ENCODE measurements at places on chromosomes 2 and 18.

GRCh38 chr2:217360111-217360510, 500.2 kb upstream of the TNP1 start:
- no peak for DNase-seq

DNA sequence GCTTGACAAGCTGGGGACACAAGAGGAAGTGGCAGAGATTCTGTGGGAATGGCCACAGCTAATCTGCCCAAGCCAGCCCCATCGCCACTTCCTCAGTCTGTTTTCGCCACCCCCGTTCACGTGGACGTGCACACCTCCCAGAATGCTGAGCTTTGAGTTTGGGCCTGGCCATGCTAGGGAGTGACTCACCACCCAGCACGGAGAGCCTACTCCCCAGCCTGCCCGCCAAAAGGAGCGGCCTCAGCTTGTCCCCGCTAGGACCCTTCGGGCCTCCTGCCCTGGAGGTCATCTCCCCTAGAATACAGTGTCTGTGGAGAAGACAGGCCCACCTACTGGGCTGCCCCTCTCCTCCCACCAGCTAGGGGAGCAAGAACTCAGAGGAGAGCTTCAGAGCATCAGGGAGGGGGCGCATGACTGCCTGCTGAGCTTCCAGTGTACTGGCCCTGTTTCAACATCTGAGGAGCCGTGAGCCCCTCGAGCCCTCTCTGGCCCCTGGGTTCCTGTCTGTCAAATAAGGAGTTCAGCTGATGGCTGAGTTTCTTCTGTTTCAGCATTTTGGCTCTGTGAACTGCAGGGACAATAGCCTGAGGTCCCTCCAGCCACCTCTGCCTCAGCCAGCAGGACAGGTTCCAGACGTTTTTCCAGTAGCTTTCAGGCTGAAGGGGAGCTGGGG, 5.1 kb downstream of the SLC35F6 start:
- no peak for DNase-seq

DNA sequence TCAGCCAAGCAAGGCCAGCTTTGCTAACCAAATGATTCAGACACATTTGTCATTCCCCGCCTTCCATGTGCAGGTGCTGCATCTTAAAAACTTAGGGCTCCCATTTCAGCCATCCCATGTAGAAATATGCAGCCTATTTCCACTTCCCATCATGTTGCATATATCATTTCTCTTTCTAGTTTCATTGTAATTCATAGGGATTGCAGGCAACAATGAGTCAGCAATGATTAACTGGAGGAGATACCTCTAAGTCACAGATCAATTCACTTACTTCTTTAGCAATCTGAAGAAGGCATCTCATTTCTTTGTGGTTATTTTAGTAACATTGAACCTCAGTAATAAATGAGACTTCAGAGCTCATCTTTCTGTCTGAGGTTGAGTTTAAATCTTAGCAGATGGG, 276.1 kb upstream of the PKDCC start:
- DNase-seq, result no peak

DNA sequence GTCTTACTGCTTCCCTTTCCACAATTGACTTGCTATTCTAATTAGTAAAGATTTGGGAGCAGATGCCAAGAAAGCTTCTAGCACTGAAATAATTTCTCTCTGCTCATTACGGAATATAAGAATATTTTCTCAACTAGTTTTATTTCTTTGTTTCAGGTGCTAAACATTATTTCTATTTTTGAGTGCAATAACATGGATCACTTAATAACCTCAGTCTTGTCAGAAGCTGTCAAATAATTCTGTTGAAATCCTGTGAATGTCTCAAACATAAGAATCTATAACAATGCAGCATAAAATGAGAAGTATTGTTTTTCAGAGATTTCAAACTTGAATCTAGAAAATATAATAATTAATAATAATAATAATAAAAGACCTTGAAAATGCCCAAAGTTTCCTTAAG, 1221.0 kb downstream of the DSC3 start:
- DNase-seq, result no peak

DNA sequence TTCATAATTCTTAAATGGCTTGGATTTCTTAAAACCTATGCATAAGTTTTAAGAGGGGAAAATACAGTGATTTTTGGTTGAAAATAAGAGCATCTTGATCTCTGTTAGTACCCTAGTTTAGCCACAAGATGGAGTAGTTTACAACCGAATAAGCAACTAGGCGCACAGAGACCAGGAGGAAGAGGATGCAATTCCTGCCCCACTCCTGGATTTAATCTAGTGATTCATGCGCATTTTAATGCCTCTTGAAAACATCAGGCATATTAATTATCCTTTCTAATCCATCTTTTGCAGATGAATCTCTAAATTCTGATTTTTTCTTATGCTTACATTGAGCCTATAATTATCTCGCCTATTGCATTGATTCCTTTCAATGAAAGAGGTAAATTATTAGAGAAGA, 76.7 kb downstream of the MRPS9 start:
- no peak for DNase-seq

DNA sequence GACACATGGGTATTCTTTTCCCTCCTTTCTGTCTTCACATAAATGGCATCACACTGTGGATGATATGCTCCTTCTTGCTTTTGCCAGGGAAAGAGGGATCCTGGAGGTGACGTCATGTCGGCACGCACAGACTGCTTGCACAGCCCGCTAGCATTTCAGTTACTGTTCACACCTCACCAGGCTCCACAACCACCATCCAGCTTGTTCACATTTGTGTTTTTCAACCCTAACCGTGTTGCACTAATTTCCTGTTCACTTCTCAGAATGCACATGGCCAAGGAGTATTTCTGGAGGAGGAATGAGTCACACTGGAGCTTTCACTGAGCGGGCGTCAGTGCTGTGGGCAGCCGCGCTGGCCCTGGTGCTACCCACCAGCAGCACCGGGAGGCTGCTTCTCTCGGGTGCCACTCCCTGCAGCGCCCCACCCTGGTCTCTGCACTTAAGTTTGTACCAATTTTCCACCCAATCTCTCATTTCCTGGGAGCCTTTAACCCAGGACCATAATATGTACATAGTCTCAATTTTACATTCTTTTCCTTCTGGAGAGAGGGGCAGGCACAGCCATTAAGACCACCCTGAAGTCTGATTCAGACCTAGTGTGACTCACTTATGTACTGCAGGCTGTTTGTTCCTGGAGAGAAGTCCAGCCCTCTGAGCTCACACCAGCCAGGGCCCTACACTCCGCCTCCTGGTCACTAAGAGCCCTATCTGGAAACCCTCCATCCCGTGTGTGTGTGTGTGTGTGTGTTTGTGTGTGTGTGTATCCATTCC, 65.1 kb downstream of the MBP start:
- no peak for DNase-seq

- no peak for DNase-seq
Observed at GRCh38 chr2:224958873-224959272, 83.4 kb downstream of the DOCK10 start.

DNA sequence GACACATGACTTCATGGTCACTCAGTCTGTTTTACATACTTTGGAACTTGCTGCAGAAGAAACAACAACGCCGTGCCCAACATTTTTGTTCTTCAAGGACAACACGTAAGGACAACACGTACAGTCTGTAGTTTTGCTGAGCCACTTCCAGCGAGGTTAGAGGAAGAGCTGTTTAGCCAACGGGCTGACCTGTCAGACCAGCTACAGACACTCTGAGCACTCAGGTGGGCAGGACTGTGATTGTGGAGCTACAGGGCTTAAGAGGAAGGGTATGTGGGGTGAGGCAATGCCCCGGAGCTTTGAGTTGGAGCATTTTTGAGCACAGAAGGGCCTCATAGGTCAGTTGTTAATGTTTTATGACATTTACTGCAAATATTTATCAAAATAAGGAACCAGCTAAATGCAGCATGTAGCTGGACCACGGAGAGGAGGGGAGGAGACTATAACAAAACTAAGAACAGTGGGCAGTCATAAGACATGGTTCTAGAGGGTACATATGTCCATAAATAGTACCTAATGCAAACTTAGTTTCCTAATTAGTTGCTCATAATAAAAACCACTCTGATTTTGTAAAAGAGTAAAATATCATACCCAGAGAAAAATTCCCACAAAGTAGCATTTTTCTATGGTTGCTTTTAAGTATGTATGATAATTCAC, 26.3 kb upstream of the NPC1 start:
- DNase-seq, result no peak

DNA sequence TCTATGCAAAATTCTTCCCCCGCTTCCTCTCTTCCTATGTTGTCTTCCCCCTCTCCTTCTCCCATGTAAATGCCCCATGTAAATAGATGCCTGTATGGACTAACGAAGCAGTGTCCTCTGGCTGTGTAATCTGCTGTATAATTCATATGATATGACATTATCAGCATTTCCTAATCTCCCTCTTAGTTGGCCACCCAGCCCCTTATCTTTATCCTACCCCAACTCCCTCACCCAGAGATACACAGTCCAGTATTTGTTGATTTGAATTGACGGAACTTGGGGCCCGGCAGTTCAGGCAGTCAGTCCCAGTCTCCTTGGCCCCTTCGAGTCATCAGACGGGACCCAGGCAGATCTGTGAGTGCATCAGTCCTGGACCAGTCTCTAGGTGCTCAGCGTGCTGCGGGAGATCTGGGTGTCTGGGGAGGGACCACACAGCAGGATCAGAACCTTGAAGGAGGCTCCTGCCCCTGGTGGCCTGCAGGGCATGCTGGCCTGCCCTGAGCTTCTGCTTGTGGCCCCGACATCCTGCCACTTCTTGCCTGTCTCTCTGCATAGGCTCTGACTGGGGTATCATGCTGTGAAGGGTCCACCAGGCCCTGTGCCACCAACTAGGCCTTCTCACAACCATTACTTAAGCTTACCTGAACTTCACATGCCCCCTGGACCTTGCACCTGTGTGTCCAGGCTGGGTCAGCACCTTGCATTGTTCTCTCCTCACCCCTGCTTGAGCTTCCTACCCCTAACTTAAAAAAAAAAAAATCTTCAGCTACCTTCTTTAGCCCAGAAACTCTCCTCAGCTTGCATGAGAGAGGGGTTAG, 88.1 kb upstream of the ATL2 start:
- DNase-seq, result no peak

DNA sequence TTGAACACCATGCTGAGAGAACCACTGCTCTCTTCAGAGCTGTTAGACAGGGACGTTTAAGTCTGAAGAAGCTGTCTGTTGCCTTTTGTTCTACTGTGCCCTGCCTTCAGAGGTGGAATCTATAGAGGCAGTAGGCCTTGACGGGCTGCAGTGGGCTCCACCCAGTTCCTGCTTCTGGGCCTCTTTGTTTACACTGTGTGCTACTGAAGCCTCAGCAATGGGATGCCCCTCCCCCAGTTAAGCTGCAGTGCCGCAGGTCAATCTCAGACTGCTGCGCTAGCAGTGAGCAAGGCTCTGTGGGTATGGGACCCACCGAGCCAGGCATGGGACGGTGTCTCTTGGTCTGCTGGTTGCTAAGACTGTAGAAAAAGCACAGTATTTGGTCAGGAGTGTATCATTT, 162.3 kb upstream of the NXPH2 start:
- no peak for DNase-seq

GRCh38 chr2:139730197-139730596, 950.0 kb upstream of the NXPH2 start:
- DNase-seq, result no peak

DNA sequence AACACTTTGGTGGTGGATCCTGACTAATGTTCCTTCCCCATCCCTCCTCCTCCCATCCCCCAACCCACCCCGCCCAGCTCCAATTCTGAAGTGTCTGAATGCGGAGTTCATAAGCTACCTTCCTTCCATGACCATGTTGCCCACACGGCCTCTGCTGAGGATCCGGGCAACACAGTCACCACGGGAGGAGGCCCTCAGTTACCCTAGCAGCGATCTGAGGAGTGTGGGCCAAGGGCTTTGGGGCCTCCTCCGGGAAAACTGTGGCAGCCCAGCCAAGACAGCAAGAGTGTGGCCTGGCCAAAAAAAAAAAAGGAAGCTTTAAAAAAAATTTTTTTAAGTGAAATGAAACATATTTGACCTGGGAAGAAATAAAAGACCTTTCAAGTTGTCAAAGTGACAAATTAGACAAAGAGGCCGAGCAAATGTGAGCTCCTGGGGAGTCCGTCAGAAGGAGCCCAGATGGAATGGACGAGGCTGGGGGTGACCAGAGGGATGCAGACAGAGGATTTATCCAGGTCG, 169.0 kb upstream of the PKDCC start:
- DNase-seq, result no peak

GRCh38 chr2:209900638-209901037, 101.8 kb upstream of the RPE start:
- DNase-seq, result no peak

DNA sequence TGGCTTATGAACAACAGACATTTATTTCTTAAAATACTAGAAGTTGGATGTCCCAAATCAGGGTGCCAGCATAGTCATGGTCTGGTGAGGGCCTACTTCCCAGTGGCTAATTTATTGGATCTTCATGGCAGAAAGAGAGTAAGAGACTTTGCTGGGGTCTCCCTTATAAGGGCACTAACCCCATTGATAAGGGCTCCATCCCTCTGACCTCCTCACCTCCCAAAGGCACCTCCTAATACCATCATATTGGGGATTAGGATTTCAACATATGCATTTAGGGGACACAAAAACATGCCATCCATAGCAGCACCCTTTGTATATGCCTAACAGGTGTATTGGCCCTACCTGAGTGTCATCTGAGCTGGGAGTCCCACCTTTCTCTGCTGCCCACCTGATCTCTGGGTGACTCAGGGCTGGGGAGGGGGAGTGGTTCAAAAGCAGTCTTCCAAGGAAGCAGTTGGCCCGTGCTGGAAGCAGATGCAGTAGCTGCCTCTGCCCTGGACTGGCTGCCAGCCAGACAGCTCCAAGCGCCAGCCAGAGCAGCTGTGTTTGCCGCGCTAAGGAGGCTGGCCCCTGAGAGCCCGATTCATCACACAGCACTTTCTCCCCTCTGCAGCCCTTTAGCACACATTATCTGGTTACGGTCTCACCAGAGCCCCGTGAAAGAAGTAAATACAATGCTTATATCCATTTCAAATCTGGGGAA, 84.6 kb downstream of the SMAD7 start:
- peak; percentile 46 for DNase-seq

DNA sequence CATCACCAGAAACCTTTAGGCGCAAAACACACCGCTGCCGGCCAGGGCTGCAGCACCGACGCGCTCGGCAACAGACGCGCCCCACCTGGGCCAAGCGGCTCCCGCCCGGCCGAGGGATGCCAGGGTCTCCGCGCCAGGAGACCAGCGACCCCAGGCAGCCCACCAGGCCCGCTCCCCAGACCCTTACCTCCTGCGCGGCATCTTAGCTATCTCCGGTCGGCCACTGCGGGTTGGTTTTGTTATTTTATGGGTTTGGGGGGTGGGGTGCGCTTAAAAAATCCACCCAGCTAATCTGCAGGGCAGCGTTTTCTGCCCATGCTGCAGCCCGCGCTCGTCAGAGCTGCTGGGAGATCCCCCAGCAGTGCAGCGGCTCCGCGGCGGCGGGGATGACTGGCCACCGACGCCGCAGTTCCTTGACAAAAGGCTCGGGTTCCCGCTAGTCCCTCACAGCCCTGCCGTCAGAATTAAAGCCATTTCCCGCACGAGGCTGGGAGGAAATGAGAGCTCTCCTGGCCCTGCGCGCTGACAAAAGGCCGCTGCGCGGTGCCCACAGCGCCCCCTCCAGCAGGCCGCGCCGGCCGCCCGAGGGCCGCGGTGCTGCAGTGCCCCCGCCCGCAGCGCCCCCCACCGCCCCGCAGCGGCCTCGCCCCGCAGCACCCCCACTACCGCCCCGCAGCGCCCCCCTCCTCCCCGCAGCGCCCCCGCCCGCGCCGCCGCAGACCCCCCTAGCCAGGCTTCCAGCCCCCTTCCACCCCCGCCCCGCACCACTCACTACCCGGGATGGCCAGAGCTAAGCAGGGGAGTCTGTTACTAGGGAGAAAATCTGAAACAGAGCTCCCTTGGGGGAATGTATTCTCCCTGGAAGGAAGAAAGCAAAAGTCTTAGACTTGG, at the start of gene ADD2:
TSS of gene ADD2 (minus strand) at position 502 of the 891 bp plus-strand sequence. CDS start 61,792 bp downstream, outside the sequence.
- peak; percentile 13 for DNase-seq

All from NCI-H187 (cell line).